ENCODE measurements at places on chromosomes 5 and 9. TPM values are rescaled to one million over a fixed set of nuclear protein-coding genes. Genes with fewer than 3 reads are reported as not detected.

SH2D3C gene
- under 0.01 TPM for total RNA-seq

TNFSF8 gene
- not detected for total RNA-seq

ALG2 gene
- total RNA-seq, result 37.4 TPM

TAS2R1 gene
- not detected for total RNA-seq

CER1 gene
- total RNA-seq, result not detected

IFNA2 gene
- not detected for total RNA-seq

FRMD3 gene
- 0.14 TPM for total RNA-seq

Data from smooth muscle cell of bladder (primary cell).